C1 segment of cervical spinal cord (tissue), 14 donors: ENCODE measurements at places on chromosomes 16 and 17.

DNA sequence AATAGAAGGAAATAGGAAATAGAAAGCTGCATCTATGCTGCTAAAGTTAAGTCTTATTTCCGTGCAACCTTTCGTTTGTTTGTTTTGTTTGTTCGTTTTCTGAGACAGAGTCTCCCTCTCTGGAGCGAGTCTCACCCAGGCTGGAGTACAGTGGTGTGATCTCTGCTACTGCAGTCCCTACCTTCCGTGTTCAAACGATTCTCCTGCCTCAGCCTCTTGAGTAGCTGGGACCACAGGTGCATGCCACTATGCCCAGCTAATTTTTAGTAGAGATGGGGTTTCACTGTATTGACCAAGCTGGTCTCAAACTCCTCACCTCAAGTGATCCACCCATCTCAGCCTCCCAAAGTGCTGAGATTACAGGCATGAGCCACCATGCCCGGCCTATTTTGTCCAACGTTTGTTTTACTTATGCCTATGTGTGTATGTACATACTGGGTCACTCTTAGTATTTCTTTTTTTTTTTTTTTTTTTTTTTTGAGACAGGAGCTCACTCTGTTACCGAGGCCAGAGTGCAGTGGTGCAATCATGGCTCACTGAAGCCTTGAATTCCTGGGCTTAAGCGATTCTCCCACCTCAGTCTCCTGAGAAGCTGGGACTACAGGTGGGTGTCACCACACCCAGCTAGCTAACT is 16.8 kb downstream of the BMERB1 start:
- no peak for DNase-seq

GRCh38 chr17:29905086-29905878 is 24.7 kb downstream of the SSH2 start:
- DNase-seq = no peak

DNA sequence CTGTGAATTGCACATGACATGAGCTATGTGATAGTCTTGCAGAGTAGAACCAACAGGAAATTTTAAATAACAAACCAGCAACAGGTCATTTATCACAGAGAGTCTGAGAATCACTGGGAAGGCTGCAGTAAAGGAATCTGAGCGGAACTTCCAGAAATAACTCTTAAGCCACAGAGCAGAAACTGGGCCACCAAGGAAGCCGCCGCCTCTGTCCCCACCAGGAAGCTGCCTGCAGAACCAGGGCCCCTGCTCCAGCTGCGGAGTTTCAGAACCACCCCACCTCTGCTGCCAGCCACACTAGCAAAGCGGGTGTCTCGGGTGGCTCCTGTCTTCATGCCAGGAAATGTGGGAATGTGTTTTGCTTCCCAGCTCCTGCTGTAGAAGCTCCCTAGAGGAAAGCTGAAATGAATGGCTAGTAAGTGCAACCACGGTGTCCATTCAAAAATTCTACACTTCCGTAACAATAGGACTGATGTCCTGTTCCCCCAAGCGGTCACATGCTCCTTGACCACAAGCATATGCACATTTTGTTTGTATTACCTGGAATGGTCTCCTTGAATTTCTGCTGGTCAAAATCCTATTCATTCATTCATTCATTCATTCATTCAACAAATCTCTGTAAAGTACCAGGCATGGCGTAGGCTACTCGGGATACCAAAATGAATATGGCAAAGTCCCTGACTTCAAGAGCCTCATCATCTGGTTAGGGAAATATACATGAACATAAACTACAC is 7.7 kb upstream of the ITPRIPL2 start:
- DNase-seq = no peak

DNA sequence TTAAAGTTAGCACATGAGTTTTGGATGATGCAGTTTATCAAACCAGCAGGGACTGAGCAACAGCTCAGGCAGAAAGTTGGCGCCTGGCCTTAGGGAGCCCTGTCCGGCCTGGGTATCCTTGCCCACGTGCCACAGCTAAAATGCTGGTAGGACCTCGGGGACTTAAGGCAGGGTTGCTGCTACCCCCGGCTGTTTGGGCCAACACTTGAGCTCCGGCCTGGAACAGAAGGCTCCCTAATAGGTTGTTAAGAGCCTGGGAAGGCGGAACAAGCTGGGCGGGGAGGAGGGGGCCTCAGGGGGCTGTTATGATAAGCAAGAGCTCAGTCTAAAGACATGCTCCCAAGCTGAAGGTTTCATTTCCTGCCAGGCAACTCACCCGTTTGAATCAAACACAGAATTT is 39.7 kb downstream of the CUEDC1 start:
- DNase-seq = no peak

DNA sequence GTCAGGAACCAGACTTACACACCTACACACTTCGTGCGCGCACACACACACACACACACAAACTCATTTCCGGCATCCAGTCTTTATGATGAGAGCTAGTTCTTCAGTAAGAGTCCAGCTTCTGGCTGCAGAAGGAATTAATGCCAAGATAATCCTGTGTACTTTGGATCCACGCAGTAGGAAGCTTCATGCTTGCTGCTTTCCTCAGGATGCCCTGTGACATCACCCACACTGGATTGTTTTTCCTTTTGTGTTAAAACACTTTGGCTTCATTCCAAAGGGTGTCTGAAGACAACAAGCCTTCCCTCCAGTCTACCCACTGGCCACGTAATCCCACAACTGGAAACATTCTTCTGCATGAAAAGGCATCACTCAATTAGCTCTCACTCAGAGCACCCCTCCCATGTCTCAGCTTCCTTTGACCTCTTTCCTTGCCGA is 35.4 kb downstream of the KCNJ16 start:
- no peak for DNase-seq
